Pancreas (tissue), 10 donors: ENCODE measurements at places on chromosomes 16 and 17. TPM values are rescaled to one million over a fixed set of nuclear protein-coding genes. Genes with fewer than 3 reads are reported as not detected.

DNA sequence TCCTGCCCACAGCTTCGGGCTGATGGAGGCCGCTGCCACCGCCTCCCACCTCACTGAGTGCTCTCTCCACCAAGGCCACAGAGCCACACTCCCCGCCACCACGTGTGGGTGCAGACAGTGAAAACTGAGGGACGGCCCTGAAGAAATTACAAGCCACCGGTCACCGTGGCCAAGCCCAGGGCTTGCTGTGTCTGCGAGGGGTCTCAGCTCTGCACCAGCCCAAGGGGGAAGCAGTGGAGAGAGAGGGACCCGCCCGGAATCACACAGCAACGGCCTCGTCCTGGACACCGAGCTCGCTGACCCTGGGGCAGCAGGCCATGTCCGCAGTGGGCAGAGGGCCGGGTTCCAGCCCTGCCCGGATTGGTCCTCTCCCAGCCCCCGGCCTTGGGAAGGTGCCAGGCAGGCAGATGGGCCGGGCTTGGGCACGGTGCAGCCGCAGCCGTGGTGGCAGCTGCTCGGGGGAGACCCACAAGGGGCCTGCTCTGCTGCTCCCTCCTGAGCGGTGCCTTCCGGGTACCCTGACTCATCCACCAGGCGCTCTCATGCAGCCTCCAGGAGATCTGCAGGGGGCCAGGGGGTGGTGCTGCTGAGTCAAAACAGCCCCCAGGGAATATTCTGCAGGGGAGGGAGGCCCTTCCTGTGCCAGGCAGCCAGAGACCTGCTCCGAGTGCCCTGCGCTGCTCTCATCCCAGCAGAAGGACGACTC is 52.0 kb downstream of the CBFA2T3 start:
- peaks cover 45% of the 10 kb centered on the region for H3K4me1 ChIP-seq
- no peak overlapping the region for H3K4me3 ChIP-seq
- no peaks in the 10 kb centered on the region for H3K27me3 ChIP-seq
- DNase-seq: peak; percentile 89

- H3K4me3 ChIP-seq: no peak overlapping the region
- H3K36me3 ChIP-seq: peaks cover 7% of the 10 kb centered on the region
- H3K27ac ChIP-seq: no peak overlapping the region
Measured at GRCh38 chr17:27609611-27610303, 21.2 kb upstream of the LGALS9 start.

GRCh38 chr16:772959-773358 is 12.4 kb downstream of the MSLN start:
- no peak overlapping the region for H3K4me3 ChIP-seq
- DNase-seq: peak; percentile 52
- H3K27ac ChIP-seq: no peak overlapping the region

- DNase-seq: no peak
- no peak overlapping the region for H3K27ac ChIP-seq
- no peaks in the 10 kb centered on the region for H3K27me3 ChIP-seq
- H3K4me3 ChIP-seq: no peak overlapping the region
- H3K4me1 ChIP-seq: no peaks in the 10 kb centered on the region
- H3K36me3 ChIP-seq: no peaks in the 10 kb centered on the region
Measured at GRCh38 chr17:33125552-33125950, 133.9 kb downstream of the SPACA3 start.

DNA sequence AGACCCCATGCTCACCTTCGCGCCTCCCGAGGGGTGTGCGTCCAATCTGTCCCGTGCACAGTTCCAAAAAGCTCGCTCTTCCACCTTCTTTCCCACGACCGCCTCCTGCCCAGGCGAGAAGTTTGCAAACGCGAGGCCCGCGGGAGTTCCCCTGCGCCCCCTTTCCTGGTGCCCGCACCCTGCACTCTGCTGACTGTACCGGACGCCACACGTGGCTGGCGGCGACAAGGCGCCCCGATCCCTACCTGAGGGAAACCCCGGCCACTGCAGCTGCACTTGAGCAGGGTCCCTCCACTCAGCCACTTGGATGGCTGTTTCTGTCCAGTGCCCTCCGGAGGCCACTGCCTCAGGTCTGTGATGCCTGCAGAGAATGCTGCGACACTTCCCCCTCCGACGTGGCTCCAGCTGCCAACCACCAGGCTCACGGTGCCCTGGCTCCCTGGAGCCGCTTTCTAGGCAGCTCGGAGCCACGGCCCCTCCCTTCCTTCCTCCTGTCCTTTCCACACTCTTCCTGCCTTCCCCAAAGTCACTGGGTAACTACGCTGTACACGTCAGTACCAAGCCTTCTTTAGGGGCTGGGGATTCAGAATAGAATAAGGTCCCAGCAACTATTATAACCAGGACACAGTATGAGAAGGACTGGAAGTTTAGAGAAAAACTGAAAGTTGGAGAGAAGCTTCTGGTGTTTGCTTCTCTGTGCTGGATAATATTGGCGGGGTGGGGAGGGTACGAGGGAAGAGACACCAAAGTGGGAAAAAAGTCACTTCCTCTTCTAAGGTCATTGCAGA is at the start of gene MLKL:
Gene MLKL (minus strand): TSS at position 425 of the 788 bp plus-strand sequence. CDS start 5,105 bp downstream, outside the sequence.
- peaks cover 19% of the 10 kb centered on the region for H3K4me1 ChIP-seq
- no peaks in the 10 kb centered on the region for H3K27me3 ChIP-seq
- peak; percentile 82 for DNase-seq
- H3K36me3 ChIP-seq: no peaks in the 10 kb centered on the region

- H3K27me3 ChIP-seq: no peaks in the 10 kb centered on the region
- H3K4me3 ChIP-seq: no peak overlapping the region
- DNase-seq: no peak
Measured at GRCh38 chr17:78524870-78525510, 52.2 kb downstream of the DNAH17 start.

DNA sequence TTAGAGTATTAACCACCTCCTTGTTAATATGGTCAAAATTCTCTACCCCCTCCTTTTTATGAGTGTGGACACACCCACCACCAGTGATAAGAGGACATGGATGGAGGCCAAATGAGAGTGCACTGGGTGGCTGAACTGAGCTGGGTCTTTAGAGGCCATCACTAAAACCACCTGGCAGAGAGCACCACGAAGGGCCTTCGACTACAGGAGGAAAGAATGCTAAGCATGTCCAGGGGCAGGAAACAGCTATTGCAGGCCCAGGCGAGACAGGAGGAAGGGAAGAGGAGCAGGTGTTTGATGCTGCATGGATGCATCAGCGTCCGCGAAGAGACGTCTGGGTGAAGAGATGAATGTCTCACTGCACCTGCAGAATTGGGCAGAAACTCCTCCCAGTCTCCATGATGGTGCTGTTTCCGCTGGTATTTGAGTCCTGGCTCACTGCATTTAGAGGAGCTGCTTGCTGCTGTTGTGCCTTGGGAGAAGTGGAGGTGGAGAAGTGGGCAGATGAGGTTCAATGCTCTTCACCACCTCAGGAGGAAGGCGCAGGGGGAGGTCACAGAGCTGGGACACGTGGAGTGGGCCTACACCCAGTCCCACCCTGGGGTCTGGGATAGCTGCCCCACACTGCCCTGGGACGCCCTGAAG is 33.2 kb downstream of the SPHK1 start:
- no peak overlapping the region for H3K27ac ChIP-seq
- H3K4me3 ChIP-seq: no peak overlapping the region
- no peak for DNase-seq
- no peaks in the 10 kb centered on the region for H3K27me3 ChIP-seq
- H3K36me3 ChIP-seq: no peaks in the 10 kb centered on the region

- no peak overlapping the region for H3K4me3 ChIP-seq
- H3K27ac ChIP-seq: no peak overlapping the region
- no peaks in the 10 kb centered on the region for H3K4me1 ChIP-seq
- no peaks in the 10 kb centered on the region for H3K27me3 ChIP-seq
- DNase-seq: no peak
Measured at GRCh38 chr16:58333985-58334384, 39.2 kb upstream of the PRSS54 start.

DNA sequence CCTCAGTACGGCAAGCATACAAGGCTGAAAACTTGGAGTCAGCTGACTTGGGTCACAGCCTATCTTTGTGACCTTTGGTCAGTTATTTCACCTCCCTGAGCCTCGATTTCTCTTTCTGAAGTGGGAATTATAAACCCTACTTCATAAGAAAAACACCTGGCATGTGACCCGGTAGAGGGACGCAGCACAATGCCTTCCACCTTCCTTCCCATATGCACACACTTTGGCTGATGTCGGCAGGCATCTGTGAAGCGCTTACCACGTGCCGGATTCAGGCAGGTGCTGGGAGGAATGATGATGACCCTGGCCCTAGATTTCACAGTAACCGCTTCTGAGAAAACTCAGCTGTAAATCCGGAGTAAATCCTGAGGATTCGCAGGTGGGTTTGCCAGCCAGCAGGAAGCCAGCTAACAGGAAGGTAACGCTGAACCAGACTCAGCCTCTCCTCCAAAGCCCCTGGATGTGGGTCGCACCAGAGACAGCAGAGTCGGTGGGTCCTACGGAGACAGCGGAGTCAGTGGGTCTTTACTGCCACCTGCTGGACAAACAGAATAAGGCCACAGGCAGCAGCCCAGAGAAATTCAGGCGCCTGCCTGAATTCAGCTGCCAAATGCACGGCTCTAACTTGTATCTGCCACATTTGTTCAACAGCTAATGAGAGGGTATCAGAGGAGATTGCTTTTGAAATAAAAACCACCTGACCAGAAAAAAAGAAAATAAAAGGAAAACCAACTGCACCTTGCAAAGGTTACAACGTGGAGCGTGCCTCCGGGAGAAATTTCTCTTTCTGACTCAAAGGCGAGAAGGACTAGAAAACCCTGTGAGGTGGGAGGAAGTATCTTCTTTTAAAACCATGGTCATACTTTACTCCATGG is 16.6 kb downstream of the COPRS start:
- H3K4me3 ChIP-seq: peak overlapping the region; percentile 28
- H3K27ac ChIP-seq: peak overlapping the region; percentile 77
- no peaks in the 10 kb centered on the region for H3K27me3 ChIP-seq
- H3K36me3 ChIP-seq: no peaks in the 10 kb centered on the region

GRCh38 chr17:17398943-17399926 is 77.6 kb upstream of the MED9 start:
- no peak overlapping the region for H3K4me3 ChIP-seq
- no peaks in the 10 kb centered on the region for H3K4me1 ChIP-seq
- no peak for DNase-seq
- no peaks in the 10 kb centered on the region for H3K36me3 ChIP-seq
- no peak overlapping the region for H3K27ac ChIP-seq

GRCh38 chr16:30521873-30522641 is 4.3 kb downstream of the ZNF768 start:
- H3K4me1 ChIP-seq: peaks cover 3% of the 10 kb centered on the region
- no peak overlapping the region for H3K4me3 ChIP-seq
- no peaks in the 10 kb centered on the region for H3K27me3 ChIP-seq
- no peaks in the 10 kb centered on the region for H3K36me3 ChIP-seq

DNA sequence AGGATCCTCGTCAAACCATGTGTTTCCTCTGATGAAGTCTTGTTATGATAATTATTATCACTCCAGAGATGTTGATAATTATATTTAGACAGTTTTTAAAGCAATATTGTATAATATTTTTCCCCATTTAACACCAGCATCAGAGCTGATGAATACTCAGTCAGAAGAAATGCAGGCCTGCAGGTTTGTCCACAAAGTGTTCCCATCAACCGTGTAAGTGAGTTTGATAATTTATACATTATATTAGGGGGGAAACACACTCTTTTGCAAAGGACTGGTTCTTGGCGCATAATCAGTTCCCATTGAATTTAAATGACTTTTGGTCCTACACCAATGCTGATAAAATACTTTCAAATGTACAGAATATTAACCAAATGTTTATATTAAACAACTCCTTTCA is 454.8 kb downstream of the TOX3 start:
- no peak overlapping the region for H3K4me3 ChIP-seq
- DNase-seq: no peak
- H3K27ac ChIP-seq: no peak overlapping the region
- H3K27me3 ChIP-seq: peaks cover 3% of the 10 kb centered on the region
- no peaks in the 10 kb centered on the region for H3K4me1 ChIP-seq
- H3K36me3 ChIP-seq: no peaks in the 10 kb centered on the region

DNA sequence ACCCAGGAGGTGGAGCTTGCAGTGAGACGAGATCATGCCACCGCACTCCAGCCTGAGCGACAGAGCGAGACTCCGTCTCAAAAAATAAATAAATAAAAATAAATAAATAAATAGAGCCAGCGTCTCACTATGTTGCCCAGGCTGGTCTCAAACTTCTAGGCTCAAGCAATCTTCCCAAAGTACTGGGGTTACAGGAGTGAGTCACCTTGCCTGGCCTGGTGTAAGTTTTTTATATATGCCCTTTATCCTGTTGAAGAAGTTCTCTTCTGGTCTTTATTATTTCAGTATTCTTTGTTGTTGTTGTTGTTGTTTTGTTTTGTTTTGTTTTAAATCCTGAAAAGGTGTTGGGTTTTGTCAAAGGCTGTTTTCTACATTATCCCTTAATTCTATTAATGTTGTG is 30.1 kb upstream of the ABCC1 start:
- H3K4me3 ChIP-seq: no peak overlapping the region
- H3K27ac ChIP-seq: no peak overlapping the region
- H3K4me1 ChIP-seq: no peaks in the 10 kb centered on the region
- no peaks in the 10 kb centered on the region for H3K27me3 ChIP-seq

- H3K4me3 ChIP-seq: no peak overlapping the region
- H3K27ac ChIP-seq: no peak overlapping the region
- no peaks in the 10 kb centered on the region for H3K36me3 ChIP-seq
- H3K27me3 ChIP-seq: no peaks in the 10 kb centered on the region
- H3K4me1 ChIP-seq: peaks cover 40% of the 10 kb centered on the region
- no peak for DNase-seq
Measured at GRCh38 chr16:69845181-69845580, 83.0 kb downstream of the WWP2 start.

- peaks cover 6% of the 10 kb centered on the region for H3K36me3 ChIP-seq
- no peak overlapping the region for H3K4me3 ChIP-seq
- no peaks in the 10 kb centered on the region for H3K27me3 ChIP-seq
- H3K27ac ChIP-seq: no peak overlapping the region
Measured at GRCh38 chr16:70156207-70156978, 17.2 kb upstream of the CLEC18C start.

Gene STARD3
- 28.2 TPM for total RNA-seq

Gene IRX5
- total RNA-seq: not detected

Gene JMJD8
- total RNA-seq: 25.0 TPM

Gene ALOX12B
- total RNA-seq: not detected

Gene EVI2B
- 0.60 TPM for total RNA-seq

Gene IGSF6
- 4.3 TPM for total RNA-seq

Gene GNGT2
- total RNA-seq: 0.23 TPM

Gene HOXB3
- total RNA-seq: 1.5 TPM

Gene TBC1D3C
- total RNA-seq: not detected

Gene CHST5
- not detected for total RNA-seq

Gene TK1
- 3.3 TPM for total RNA-seq
